IMR-90 (cell line): ENCODE measurements at places on chromosomes 1 and 21.

- no peak for DNase-seq
These were observed 2.1 kb downstream of the MASP2 start for GRCh38 chr1:11044849-11045427.

DNA sequence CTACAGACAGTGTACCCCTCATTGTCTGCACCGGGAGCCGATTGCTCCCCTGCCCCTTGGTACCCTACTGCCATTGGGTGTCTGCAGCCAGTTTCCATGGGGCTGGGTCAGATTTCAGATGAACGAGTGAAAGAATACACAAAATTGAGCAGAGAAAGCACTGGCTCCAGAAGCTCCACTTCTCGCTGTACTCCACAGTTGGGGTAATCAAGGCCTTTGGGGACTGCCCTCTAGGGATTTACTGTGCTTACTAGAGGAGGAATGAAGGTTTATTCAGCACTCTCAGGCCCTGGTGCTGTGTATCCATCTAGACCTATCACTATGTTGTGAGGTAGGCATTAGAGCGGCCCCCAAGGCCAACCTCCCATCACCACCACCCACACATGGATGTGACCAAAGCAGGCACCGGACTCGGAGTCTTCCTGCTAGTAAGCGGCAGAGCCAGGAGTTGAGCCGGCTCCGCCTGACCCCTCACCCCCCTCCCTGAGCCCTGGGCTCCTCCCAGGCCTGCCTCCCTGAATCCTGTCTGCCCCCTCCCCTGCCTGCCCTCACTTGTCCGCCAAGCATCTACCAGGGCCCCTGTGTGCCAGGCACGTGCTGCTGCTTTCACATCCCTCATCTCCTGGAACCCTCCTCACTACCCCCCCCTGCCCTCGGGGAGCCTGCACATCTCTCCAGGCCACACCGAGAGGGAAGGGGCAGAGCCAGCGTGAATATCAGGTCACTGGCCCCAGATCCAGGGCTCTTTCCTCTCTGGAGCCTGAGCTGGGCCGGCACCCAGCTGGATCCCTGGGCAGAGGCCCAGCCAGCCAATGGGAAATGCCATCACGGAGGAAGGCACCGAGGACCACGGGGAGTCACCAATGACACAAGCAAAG is 23.3 kb downstream of the KCNN3 start:
- no peak for DNase-seq

DNA sequence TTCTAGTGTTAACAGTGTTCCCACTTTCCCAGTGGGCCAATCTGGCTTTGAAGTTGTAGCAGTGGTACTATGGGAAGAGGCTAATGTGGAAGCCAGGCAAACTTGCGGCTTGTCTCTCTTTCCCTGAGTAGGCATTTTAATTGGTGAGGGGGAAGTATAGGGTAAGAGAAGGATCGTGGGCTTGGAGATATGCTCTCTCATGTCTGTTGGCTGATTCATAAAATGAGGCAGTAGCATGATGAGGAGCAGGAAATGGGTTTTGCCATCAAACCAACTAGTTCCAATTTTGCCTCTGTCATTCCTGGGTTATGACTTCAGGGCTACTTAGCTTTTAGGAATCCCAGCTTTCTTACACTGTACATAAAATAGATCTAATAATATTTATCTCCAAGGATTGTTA is 12.1 kb downstream of the C8A start:
- peak; percentile 88 for DNase-seq

GRCh38 chr1:59580257-59580656 is 234.5 kb upstream of the HOOK1 start:
- no peak for DNase-seq

GRCh38 chr1:236147521-236148469 is 5.5 kb downstream of the GPR137B start:
- DNase-seq: no peak

DNA sequence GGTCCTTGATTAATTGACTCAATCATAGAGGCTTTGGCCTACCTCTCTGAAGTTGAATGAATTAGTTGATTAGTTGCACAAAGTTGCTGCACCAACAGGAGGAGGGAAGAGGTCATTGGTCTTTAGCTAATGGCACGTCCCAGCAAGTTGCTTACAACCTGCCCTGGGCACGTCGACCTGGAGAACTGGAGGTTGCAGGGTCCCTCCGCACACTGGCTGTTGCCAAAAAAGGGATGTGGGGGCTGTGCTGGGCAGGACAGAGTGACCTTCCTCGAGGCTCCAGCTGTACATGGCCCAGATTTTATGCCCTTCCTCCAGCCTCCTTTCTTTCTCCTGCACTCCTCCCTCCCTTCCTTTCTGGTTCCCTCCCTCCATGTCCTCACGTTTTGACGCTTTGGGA is 230.3 kb upstream of the VAMP3 start:
- no peak for DNase-seq

DNA sequence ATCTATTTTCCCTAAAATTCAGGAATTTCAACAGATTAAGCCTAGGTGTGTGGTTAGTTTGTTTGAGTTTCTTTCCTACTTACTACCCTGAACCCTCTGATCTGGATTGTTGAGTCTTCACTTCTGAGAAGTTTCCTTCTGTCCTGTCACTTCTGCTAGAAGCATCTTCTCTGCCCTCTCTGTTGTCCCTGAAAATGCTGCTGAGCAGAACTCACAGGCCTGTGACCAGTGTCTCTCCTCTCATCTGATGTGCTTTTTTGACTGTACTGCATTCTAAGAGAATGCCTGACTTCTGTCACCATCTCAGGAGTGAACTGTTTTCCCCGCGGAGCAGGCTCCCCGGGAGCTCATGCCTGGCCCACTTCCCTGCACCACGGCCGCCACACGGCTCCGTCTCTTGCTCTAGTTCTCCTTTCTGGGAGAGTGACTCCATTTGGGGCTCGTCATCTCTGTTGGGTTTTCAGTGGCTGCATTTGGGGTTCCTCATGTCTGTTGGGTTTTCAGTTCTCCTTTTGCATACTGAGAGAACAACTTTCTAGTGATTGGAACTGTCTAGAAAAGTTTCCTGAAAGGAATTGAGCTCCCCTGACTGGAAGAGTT is 77.9 kb downstream of the POFUT2 start:
- DNase-seq: no peak
